Esophagus squamous epithelium (tissue), 5 donors: ENCODE measurements at places on chromosomes 3 and 15.

DNA sequence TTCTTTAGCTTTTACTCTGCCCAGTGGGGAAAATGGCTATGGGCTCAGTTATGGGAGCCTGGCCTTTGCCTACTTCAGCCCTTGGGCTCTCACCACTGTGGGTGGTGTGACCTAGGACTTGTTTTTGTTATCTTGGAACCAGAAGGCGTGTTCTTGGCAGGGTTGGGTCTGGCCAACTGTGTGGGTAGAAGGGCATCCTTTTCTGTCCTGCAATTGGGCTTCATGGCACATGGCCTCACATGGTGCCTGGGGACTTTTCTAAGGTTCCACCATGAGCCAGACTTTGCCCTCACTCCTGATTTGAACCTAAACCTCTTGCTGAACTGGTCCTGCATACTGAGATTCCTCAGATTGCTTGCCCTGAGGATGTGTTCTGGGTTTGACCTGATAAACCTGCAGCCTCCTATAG, 1.7 kb downstream of the GLYCTK start:
- DNase-seq, result no peak

- DNase-seq, result no peak
These were observed 38.9 kb upstream of the PIK3CB start for GRCh38 chr3:138873471-138874278.

GRCh38 chr3:13420831-13421765, 976 bp upstream of the NUP210 start:
- peak; percentile 24 for DNase-seq

- DNase-seq, result no peak
These were observed 10.8 kb downstream of the CBLB start for GRCh38 chr3:105858017-105858416.
